ENCODE measurements at places on chromosomes 3 and 15. TPM values are rescaled to one million over a fixed set of nuclear protein-coding genes. Genes with fewer than 3 reads are reported as not detected.

Gene GP9
- total RNA-seq: not detected

Gene CHST14
- total RNA-seq: 12.2 TPM

DNA sequence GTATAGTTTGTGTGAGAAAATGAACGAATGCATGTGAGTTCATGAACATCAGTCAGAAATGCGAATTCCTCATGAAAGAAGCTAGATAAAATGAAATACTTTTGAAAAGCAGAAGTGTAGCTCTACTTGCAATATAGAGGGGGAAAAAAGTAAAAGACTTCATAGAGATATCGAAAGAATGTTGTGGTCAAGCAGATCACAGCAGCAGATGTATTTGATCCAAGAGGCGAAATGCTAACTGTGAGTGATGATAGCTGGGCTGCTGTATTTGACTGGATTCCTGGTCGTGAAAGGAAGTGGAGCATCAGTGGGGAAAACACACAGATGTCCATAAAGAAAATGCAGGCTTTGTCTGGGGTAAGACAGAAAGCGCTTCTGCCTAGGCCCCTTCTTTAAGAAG, 112.4 kb downstream of the ADAMTSL3 start:
- no peak overlapping the region for H3K4me3 ChIP-seq
- 0 out of 2 replicates have a peak, but pooled peaks cover 3% of the 10 kb centered on the region for H3K4me1 ChIP-seq
- no peak for DNase-seq
- H3K36me3 ChIP-seq: no peaks in the 10 kb centered on the region
- H3K27ac ChIP-seq: no peak overlapping the region

DNA sequence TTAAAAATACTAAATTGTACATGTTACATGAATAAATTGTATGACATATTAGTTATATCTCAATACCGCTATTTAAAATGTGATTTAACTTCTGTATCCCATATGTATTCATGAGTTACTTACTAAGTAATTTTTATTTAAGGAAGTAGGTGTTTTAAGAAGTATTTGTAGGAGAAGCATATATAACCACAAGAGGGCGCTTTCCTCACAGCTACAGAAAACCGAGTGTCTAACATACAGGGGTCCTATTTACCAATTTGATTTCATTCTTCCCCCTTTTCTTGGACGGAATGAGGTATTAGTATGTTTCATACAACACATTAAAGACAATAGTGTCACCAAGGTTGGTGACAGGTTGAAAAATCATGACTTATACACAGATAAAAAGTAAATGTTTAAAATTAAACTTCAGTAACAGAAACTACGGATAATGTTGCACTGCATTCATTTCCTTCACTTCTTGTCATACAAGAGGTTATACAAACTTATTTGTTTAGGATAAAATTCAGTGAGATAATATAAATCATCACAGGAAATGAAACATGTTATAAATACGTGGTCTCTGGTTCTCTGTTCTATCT, 253.6 kb downstream of the MAGI1 start:
- no peaks in the 10 kb centered on the region for H3K4me1 ChIP-seq
- DNase-seq: peak; percentile 41
- no peak overlapping the region for H3K27ac ChIP-seq
- no peaks in the 10 kb centered on the region for H3K36me3 ChIP-seq
- H3K27me3 ChIP-seq: no peaks in the 10 kb centered on the region
- H3K4me3 ChIP-seq: no peak overlapping the region

Gene ST8SIA2
- not detected for total RNA-seq

GRCh38 chr3:107062787-107063186, 314.5 kb upstream of the CCDC54 start:
- H3K27ac ChIP-seq: no peak overlapping the region
- no peak overlapping the region for H3K4me3 ChIP-seq
- no peaks in the 10 kb centered on the region for H3K27me3 ChIP-seq
- no peaks in the 10 kb centered on the region for H3K36me3 ChIP-seq
- no peak for DNase-seq

GRCh38 chr3:167675848-167676247, 22.1 kb upstream of the WDR49 start:
- peaks cover 11% of the 10 kb centered on the region for H3K36me3 ChIP-seq
- H3K4me3 ChIP-seq: no peak overlapping the region
- no peak overlapping the region for H3K27ac ChIP-seq
- H3K27me3 ChIP-seq: no peaks in the 10 kb centered on the region
- no peaks in the 10 kb centered on the region for H3K4me1 ChIP-seq

DNA sequence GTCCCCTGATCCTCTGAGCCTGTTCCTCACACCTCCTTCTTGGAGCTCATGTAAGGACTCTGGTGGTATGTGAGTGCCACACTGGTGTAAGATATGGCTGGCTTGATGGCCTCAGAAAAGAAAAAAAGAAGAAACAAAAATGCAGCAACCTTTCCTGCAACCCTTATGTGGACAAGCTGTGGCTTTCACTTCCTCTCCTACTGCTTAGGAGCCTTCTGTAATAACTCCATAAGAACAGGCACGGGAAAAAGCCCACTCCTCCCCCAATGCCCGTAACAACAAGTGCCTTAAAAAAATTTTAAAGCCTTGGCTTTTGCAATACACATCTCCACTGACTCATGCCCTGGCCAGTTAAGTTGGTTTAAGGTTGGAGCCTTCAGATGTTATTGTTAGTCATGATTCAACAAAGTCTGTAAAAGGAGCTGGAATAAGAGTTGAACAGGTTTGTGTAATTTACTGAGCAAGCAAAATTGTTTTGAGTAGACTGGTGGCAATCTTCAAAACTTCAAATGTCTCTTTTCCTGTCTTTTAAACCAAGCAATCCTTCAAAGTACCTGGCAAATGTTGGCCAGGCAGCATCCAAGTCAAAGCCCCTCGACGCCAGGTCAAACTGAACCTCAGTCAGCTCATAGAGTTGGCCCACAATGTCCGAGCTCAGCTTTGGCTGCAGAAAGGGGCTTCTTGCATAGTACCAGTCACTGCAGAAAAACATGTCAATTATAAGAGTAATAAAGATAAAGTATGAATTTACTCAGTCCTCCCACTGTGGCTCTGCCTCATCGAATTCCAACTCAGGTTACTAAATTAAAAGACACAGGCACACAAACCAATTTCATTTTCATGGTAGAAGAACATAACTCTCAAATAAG, 22.9 kb downstream of the FYCO1 start:
- DNase-seq: peak; percentile 94
- peaks cover 24% of the 10 kb centered on the region for H3K4me1 ChIP-seq
- H3K27me3 ChIP-seq: no peaks in the 10 kb centered on the region
- peaks cover 9% of the 10 kb centered on the region for H3K36me3 ChIP-seq

DNA sequence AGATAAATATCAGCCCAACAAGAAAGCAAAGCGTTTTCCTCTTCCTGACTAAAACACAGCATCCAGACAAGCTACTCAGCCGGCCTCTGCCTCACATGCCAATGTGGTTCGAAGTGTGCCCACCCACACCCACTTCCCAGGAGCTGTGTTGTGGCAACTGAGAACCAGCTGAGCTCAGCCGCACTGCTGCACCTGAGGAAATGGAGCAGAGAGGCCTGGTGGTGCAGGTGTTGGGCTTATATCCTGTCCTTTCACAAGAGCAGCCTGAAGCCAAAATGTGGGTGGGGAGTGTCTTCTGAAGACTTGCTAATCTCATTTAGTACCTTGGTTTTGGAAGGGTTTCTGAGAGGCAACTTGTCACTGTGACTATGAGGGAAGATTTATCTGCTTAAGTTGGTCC, 23.0 kb upstream of the RETNLB start:
- no peak overlapping the region for H3K4me3 ChIP-seq
- no peaks in the 10 kb centered on the region for H3K36me3 ChIP-seq

Gene SV2B
- total RNA-seq: not detected

Gene SLC30A4
- total RNA-seq: 1.4 TPM

GRCh38 chr3:99919694-99920093, 102.0 kb downstream of the CMSS1 start:
- H3K36me3 ChIP-seq: no peaks in the 10 kb centered on the region
- no peaks in the 10 kb centered on the region for H3K27me3 ChIP-seq
- no peak overlapping the region for H3K4me3 ChIP-seq

Gene ITIH1
- not detected for total RNA-seq

DNA sequence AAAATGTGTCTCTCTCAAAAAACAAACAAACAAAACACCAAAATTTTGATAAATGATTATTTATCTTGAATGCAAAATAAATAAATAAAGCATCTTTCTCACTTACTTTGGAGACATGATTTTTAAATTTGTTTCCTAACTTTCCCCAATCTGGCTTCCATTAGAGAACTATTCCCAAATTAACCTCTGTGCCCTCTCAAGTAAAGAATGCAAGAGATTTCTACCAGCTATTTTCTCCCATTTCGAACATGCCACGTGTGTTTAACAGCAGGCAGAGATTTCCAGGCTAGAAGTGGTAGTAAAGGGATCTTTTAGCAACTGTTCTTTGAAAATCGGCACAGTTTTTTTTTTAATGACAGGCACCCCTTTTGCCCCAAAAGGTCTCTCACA, 269.1 kb downstream of the SHQ1 start:
- peaks cover 4% of the 10 kb centered on the region for H3K27me3 ChIP-seq
- DNase-seq: no peak
- H3K4me3 ChIP-seq: no peak overlapping the region
- no peaks in the 10 kb centered on the region for H3K4me1 ChIP-seq

Gene MAGEL2
- not detected for total RNA-seq

GRCh38 chr3:145673838-145674237, 487.1 kb downstream of the PLOD2 start:
- no peaks in the 10 kb centered on the region for H3K27me3 ChIP-seq
- DNase-seq: no peak
- no peaks in the 10 kb centered on the region for H3K4me1 ChIP-seq
- H3K27ac ChIP-seq: no peak overlapping the region
- H3K36me3 ChIP-seq: no peaks in the 10 kb centered on the region

GRCh38 chr3:52882377-52882776, 15.0 kb downstream of the STIMATE start:
- no peaks in the 10 kb centered on the region for H3K4me1 ChIP-seq
- no peak overlapping the region for H3K4me3 ChIP-seq
- no peak overlapping the region for H3K27ac ChIP-seq
- no peak for DNase-seq
- no peaks in the 10 kb centered on the region for H3K27me3 ChIP-seq
- H3K36me3 ChIP-seq: peaks cover 4% of the 10 kb centered on the region

Gene TM4SF18
- total RNA-seq: 0.40 TPM

DNA sequence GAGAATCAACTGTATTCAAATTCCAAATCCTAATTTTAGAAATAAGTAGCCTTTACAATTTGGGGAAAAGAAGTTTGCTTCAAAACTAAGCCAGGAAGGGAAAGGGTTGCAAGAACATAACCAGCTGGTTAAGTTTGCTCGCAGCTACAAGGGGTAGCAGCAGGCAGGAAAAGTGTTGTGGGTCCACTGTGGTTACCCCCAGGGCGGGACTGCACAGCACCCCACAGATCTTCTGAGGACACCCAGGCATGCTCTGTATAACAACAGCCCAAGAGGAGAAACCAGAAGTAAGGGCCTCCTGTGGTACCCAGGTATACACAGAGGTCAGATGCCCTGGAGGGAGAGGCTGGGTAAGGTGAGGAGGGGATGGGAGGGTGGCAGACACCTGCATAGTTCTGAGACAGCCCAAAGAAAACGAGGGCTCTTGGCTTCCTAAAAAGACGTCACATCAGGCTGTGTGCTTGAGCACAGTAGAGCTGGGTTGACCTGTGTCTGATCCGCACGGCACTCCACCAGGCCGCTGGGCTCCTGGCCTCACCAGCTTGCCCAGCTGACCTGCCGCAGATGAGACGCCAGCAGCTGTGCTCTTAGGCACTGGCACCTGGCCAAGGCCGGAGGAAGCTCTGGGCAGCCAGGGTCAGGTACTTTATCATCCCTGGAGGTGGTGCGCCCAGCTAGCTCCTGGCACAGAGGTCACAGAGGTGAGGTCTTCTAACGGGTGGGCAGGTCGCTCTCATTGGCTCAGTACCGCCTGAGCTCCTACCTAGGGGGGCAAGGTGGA, 81.8 kb upstream of the SNRPA1 start:
- DNase-seq: no peak
- H3K27ac ChIP-seq: no peak overlapping the region
- H3K4me1 ChIP-seq: no peaks in the 10 kb centered on the region
- no peaks in the 10 kb centered on the region for H3K36me3 ChIP-seq

DNA sequence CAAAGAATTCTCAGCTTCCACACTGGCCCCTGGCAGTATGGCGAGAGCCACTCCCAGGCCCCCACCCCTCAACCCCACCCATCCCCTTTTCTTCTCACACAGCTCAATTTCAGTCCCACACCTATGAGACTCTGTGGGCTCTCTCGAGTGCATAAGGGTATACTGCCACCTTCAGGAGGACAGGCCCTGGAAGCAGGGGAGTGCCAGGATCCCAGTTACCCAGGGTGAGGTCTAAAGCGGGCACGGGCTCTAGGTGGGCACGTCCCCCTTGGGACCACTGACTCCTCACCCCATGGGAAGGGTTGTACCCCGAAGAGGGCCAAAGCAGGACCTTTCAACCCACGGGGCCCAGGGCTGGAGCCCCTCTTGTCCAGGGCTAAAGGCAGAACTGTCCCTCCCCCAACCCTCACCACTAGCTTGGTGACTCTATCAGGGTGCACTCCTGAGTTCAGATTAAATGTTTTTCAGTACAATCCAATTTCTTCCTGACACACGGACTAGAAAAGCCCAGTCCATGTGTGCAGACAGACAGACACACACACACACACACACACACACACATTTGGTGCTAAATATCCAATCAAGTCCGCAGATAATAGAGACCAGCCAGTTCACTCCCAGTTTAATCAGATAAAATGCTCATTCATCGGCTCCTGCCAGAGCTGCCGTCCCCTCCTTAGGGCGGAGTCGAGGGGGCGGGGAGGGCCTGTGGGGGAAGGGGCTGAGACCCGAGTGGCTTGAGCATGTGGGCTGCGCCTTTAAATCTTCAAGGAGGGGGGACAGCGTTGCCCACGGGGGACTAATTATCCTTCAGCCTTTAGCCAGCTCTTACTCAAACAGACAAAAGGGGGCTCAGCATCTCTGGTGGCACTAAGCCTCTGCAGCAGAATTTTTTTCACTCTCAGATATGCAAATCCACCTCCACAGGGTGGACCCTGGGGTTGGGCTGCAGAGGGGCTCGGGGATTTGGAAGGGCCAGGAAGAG, 59.3 kb downstream of the CYP11A1 start:
- no peaks in the 10 kb centered on the region for H3K36me3 ChIP-seq
- no peak overlapping the region for H3K27ac ChIP-seq
- no peaks in the 10 kb centered on the region for H3K4me1 ChIP-seq
- H3K4me3 ChIP-seq: no peak overlapping the region

- no peak overlapping the region for H3K27ac ChIP-seq
- peaks cover 30% of the 10 kb centered on the region for H3K27me3 ChIP-seq
- H3K4me1 ChIP-seq: no peaks in the 10 kb centered on the region
- H3K36me3 ChIP-seq: no peaks in the 10 kb centered on the region
- no peak overlapping the region for H3K4me3 ChIP-seq
- DNase-seq: peak; percentile 72
Observed at GRCh38 chr3:11944052-11944673, 60.0 kb upstream of the SYN2 start.

Gene ATP13A4
- total RNA-seq: not detected

- H3K27me3 ChIP-seq: no peaks in the 10 kb centered on the region
- H3K27ac ChIP-seq: no peak overlapping the region
- H3K4me1 ChIP-seq: peaks cover 10% of the 10 kb centered on the region
Observed at GRCh38 chr3:46378426-46378942, 7.7 kb downstream of the CCR5 start.

Gene GOLGA6L4
- 0.73 TPM for total RNA-seq

Gene PLIN1
- total RNA-seq: 1.0 TPM
